ENCODE measurements at places on chromosomes 3 and 15.

DNA sequence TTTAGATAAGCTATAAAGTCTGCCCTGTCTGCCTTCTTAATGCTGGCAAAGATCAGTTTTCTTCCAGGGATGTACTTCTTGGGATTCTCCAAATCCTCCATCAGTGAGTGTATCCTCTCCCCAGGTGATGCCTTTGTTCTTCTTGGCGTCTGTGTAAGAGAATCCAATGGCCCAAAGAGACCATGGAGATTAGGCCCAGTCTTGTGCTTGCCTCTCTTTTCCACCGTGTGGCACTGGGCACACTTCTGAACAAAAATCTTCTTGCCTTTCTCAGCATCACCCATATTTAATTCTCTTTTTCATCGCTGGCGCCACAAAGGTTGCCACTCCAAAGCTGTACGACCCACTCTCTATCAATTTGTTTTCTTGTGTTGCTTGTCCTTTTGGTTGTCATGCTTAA lies 32.2 kb upstream of the TAMM41 start:
- DNase-seq, result no peak

DNA sequence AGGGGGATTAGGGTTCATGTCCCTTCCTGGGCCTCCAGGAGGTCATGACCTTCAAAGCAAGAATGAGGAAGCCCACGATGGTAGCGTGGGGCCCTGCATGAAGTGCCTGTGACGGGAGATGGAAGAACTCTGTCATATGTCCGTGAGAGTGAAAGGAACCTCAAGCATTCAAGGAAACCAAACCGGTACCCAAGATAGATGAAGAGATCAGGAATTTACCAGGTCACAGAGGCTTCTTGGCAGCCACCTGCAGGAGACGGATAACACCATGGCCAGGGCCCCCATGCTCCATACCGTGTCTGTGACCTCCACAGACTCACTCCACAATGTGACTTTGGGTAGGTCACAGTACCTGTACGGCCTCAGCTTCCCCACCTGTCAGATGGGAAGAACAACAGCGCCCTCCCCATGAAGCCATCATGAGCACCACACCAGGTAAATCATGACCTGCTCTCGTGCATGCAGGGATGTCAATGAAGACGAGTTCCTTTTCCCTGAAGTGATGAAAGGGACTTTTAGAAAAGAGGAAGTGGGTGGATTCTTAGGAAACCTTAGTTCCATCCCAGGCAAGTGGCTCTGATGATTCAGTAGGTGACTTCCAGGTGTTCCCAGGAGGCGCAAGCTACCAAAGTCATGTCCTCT lies 23.3 kb upstream of the CYP11A1 start:
- no peak for DNase-seq

DNA sequence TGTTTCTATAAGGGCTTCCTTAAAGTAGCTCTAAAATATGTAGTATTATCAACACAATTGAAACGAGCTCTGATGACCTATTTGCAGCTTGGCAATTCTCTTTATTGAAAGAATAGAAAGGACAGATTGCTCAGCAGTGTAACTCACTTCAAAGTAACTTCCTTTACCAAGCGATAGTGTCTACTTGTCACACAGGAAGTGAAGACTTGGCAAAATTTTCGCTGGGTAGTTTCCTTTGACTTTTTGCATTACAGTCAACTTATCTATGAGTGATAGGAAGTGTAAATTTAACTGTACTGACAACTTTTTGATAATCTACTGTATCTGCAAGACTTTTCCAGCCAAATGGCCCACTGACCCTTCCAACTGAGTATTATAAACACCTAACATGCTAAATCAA lies 22.8 kb downstream of the SLC9A9 start:
- peak; percentile 89 for DNase-seq

- DNase-seq, result peak; percentile 13
Observed at GRCh38 chr3:52055537-52056351, 627 bp downstream of the DUSP7 start.

- no peak for DNase-seq
Observed at GRCh38 chr3:96803870-96804269, 10.5 kb upstream of the EPHA6 start.

- DNase-seq, result no peak
Observed at GRCh38 chr15:61828860-61829513, 231.3 kb downstream of the VPS13C start.

GRCh38 chr3:2099028-2099671 lies 484 bp downstream of the CNTN4 start:
- no peak for DNase-seq

GRCh38 chr3:28905798-28906197 lies 375.1 kb upstream of the RBMS3 start:
- DNase-seq, result no peak

GRCh38 chr3:71973274-71974030 lies 188.5 kb upstream of the PROK2 start:
- no peak for DNase-seq

- DNase-seq, result no peak
Observed at GRCh38 chr3:148797795-148798194, 29.8 kb upstream of the CPB1 start.

GRCh38 chr15:77168616-77169015 lies 97.7 kb upstream of the TSPAN3 start:
- DNase-seq, result no peak

GRCh38 chr3:38163841-38164642 lies 1.3 kb upstream of the OXSR1 start:
- no peak for DNase-seq

DNA sequence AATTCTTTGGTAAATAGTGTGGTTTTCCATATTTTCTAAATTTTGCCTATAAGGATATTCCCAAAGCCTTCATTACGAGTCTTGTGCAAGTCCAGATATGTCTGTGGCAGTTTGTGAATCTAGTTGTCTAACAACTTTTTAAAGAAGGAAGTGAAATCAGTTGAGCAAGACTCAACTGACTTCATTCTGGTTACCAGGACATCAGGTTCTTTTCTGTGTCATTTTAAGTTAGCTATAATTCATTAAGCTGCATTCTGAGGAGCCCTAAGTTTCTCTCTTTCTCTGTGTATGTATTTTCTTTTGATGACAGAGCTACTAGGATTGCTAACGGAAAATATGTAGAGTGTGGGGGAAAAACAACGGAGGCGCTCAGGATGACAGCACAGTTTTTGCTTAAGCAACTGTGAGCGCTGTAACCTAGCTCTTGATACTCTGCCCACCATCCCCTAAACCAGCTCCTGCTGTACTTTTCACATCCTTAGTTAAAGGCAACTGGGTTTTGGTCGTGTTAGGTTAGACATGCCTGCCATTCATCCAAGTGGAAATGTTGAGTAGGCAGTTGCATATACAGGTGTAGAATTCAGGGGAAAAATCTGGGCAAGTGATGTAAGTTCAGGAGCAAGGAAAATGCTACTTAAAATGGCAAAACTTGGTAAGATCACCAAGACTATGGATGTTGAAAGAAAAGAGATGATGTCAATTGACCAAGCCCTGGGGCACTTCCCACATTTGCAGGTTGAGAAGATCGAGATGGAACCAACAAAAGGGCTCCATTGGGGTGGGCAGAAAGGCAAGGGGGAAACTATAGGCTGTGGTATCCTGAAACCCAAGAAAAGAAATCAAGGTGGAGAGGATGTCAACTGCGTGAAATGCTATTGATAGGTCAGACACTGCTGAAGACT lies 9.2 kb downstream of the MFSD1 start:
- DNase-seq, result no peak

GRCh38 chr3:152026033-152026556 lies 152.7 kb downstream of the SUCNR1 start:
- DNase-seq, result peak; percentile 27

- DNase-seq, result no peak
Observed at GRCh38 chr3:155753038-155753639, 8.3 kb upstream of the PLCH1 start.

GRCh38 chr15:58931987-58932588 lies 1.4 kb downstream of the SLTM start:
- no peak for DNase-seq

- no peak for DNase-seq
Observed at GRCh38 chr3:49161197-49161596, 4.9 kb downstream of the CCDC71 start.

DNA sequence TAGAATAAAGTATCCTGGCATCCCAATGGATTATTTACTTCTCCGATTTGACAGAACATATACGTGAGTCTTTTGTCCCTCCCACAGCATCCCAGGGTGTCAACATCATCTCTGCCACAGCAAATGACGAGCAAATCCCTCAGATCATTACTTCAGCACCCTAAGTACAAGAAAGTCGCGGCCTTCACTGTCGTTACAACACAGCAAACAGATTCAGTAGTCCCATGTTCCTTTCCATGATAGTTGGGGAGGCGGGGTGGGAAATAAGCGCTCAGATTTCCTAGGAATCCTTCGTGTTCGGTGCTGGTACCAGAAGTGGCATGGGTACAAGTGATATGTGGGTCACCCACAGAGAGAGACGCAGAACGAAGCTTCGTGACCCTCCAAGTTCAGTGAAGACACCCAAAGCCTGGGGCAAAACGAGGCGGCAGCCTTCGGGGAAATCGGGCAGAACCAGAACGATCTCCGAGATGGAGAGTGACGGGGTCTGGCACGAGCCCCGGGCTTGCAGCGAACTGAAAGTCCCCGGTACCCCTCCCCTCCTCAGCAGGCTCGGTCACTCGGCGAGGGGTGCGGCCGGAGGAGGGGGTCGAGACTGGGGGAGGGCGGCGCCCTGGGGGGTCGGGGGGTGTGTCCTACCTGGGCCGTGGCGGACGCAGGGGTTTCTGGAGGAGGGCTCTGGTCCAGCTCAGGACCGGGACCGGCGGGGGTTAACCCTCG lies 619 bp downstream of the TTBK2 start:
- no peak for DNase-seq
